GM18507 (cell line): ENCODE measurements at places on chromosomes 7 and 10.

- no peak for DNase-seq
Observed at GRCh38 chr10:81872206-81872862, 2.7 kb upstream of the NRG3 start.

GRCh38 chr10:86295351-86295750 lies 71.2 kb downstream of the GRID1 start:
- no peak for DNase-seq

DNA sequence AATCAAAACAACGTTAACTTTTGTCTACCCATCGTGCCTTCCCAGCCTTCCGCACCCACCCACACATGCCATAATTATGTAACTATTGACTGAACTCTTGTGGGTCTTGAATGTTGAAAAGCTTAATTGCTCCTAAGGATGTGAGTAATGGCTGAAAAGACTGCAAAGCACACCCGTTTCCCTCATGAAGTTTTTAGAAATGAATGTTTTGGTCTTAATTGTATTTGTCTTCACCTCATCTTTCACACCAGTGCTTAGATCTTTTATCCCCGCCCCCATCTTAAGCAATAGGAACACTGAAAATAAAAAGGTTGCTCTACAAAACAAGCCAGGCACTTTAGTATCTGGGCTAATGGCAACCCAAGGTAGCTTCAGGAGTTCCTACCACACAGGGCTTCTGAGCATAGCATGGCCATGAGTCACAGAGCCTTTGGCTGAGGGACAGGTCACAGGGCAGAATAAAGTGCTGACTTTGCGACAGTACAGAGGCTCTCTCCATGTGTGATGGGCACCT lies 690.5 kb downstream of the PARD3 start:
- DNase-seq: no peak

GRCh38 chr7:103658055-103659005 lies 212.3 kb upstream of the SLC26A5 start:
- DNase-seq: no peak

GRCh38 chr10:99042051-99042771 lies 193.4 kb downstream of the HPSE2 start:
- DNase-seq: no peak

GRCh38 chr10:80498078-80498832 lies 39.4 kb upstream of the SH2D4B start:
- DNase-seq: no peak

- no peak for DNase-seq
Observed at GRCh38 chr10:132551808-132552130, 14.2 kb downstream of the INPP5A start.

GRCh38 chr10:101624526-101625102 lies 36.5 kb downstream of the DPCD start:
- DNase-seq: no peak

GRCh38 chr10:112203328-112204076 lies 19.9 kb upstream of the GPAM start:
- DNase-seq: no peak

GRCh38 chr7:48742079-48742798 lies 182.1 kb upstream of the CDC14C start:
- no peak for DNase-seq

- DNase-seq: no peak
Observed at GRCh38 chr10:22222236-22223190, 4.7 kb upstream of the EBLN1 start.

- DNase-seq: no peak
Observed at GRCh38 chr7:110521357-110521911, 569.5 kb upstream of the LRRN3 start.

- DNase-seq: no peak
Observed at GRCh38 chr10:132096223-132096622, 30.5 kb downstream of the JAKMIP3 start.

DNA sequence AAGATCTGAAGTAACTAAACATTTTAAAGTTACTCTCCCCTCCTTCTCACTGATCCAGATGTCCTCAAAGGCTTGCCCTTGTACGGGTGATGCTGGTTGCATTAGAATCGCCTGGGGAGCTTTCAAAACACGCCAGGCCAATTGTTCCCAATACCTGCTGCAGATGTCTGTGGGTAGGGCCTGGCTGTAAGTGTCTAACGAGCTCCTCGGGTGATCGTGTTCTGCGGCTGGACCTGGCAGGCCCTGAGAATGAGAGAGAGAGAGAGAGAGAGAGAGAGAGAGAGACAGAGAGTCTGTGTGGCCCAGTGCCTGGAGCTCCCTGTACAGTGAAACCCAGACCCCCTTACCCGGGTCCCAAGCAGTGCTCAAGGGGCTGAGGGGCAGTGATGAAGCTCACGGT lies 8.4 kb downstream of the COL13A1 start:
- DNase-seq: no peak

- peak; percentile 85 for DNase-seq
Observed at GRCh38 chr10:3935141-3935540, 150.1 kb upstream of the KLF6 start.

DNA sequence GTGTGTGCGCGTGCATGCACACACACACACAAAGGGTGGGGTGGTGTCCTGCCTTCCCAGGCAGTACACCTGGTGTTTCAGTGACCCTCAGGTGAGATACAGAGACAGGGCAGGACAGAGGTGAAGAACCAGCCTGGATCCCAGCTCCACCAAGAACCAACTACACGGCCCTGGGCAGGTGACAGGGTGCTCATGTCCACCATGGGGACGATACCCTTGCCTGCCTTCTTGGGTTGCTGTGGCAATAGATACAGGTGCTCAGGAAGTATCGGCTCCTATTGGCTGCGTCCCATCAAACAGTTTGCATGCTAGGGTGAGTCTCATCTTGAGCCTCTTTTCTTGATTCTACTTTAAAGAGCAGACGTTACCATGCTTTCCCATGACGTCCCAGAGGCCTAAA lies 33.7 kb upstream of the CXCL12 start:
- DNase-seq: no peak

- no peak for DNase-seq
Observed at GRCh38 chr7:11343818-11344413, 370.2 kb downstream of the PHF14 start.

GRCh38 chr7:45687721-45688120 lies 113.6 kb downstream of the ADCY1 start:
- DNase-seq: no peak

DNA sequence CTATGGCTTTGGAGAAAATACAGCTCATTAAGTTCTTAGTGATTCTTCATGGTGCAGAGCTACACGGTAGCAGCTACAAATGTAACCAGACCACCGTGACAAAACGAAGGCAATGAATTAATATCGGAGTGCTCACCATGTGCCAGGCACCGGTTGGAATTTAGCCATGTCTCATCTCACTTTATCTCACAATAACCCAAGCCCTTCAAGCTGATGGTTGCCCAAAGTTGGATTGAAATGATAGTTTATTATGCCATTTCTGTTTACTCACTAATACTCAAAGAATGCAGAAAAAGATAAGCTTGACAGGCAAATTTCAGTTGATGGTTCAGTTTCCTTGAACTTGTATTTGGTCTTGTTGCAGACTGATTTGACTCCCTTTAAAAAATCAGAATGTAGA lies 312.6 kb downstream of the SKIDA1 start:
- DNase-seq: no peak

DNA sequence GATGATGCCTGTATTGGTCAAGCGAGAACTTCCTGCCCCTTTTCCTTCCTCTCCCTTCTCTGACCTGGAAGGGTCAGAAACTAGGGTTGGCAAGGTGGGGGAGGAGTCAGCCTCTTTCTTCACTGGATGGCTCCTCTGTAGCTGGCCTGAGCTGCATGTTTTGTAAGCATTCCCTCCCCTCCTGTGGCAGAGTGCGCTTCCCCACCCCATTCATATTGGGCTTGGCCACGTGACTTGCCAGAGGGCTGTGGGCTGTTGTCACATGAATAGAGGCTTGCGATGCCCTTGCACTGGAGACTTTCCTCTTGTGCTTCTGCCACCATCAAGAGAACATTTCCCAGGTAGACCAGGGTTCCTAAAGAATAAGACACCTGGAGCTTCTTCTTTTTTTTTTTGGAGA lies 111.3 kb upstream of the PODXL start:
- no peak for DNase-seq

DNA sequence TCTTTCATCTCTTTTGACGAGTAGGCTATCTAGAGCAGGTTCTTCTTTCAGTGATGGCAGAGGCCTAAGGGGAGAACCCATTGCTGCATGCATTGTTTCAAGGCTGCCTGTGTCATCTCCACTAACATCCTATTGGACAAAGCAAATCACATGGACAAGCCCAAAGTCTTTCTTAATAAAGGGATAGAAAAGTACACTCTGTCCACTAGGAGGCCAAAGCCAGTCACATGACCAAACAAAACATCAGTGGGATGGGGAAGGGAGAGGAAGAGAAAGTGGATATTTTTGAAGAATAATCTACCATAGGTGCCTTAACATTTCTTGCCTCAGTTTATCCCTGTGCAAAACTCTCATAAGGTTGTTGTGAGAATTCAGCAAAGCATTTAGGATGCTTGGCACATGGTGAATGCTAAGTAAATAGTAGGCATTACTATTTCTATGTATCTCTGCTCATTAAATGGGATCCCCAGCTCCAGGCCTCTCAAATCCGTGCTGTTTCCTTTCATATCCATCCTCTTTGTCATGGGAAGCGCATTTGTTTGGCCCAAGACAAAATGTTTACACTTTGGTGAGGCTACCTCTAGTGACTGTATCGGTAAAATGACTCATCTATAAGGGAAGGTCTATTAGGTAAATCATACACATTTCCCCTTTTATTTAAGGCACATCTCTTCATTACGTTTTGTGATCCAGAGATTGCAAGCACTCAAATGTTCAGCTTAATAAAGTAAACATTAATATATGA lies 16.7 kb upstream of the CADPS2 start:
- DNase-seq: no peak

GRCh38 chr7:96901822-96902445 lies 103.4 kb upstream of the DLX6 start:
- DNase-seq: no peak

DNA sequence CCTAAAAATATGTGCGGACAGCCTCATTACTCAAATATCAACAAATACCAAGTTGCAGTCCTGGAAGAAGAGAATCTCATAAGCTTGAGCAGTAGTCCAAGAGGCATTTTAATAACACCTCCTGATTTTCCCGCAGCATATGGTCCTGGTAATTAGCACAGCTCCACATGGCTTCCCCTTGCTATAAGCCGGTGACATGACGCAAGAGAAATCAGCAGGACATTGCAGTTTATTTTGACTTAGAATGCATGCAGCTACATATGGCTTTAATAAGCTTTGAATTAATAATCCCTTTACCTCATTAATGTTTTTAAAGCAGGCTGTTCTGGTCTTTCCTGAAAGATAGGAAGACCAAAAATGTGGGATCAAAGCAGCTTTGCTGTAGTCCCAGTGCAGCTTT lies 137.6 kb downstream of the RAMP3 start:
- DNase-seq: no peak

GRCh38 chr10:84530724-84531325 lies 202.4 kb downstream of the CCSER2 start:
- DNase-seq: no peak

- no peak for DNase-seq
Observed at GRCh38 chr7:104679085-104679484, 334.9 kb upstream of the KMT2E start.

- DNase-seq: no peak
Observed at GRCh38 chr10:68463365-68464093, 8.2 kb downstream of the DNA2 start.

GRCh38 chr10:34696423-34696822 lies 118.7 kb downstream of the PARD3 start:
- no peak for DNase-seq

DNA sequence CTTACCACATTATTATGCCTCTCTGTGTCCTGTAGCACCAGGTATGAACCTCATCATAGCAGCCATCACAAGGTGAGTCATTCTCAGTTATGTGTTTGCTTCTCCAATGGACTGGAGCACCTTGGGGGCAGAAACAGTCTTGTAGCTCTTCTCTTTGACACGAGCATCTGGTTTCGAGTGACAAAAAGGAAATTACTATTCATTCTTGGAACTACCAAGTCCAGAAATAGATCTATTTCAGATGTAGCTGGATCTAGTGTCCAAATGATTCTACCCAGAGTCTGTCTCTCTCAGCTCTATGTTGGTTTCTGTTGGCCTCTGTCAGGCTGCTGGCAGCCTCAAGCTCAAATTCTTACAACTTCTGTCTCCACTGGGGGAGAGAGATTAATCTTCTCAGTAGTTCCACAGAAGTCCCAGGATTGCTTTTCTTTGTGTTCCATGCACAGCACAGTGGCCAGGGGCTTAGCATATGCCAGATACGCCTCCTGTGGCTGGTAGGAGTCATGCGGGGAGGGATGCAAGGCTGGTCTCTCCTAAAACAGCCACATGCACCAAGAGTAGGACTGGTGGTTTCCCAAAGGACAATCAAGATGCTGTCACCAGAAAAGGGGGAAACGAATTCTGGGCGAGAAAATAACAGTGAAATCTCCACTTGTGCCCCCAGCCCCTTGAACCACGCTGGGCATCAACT lies 37.2 kb upstream of the PAPSS2 start:
- DNase-seq: no peak

DNA sequence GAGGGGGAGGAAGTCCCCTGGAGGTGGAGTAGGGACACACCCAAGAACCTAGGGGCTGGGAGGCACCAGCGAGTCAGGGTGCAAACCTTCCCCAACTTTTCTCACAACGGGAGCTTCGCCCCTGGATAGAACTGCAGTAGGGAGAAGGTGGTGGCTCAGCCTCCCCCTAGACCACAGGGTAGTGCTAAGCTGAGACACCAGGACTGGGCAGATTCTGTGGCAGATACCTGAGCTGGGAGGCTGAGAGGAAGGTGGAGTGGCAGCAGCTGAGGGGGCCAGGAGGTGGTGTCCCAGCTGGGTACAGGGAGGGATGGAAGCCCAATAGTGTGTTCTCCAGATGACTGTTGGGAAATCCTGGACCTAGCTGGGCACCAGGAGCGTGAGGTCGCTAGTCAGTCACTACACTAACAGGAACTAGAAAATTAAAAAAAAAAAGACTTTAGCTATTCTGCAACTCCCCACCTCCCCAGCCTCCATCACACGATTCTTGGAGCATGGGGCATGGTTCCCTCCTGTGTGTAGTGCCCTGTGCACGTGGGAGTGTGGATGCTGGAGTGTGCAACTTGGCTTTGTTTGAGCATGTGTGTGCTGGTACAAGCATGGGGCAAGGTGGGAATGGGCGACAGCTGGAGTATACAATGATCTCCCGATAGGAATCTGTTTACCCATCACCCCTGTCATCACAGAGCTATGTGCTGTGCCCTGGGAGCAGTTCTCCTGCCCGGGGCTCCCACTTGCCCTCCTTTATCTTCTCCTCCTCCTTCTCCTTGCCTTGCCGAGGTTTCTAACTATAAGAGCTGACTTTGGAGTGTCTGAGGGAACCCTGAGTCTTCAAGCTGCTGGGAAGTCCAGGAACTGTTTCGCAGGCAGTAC lies 8.8 kb upstream of the TRPV6 start:
- no peak for DNase-seq

GRCh38 chr10:104120512-104120902 lies 1.5 kb upstream of the SFR1 start:
- DNase-seq: no peak

- DNase-seq: no peak
Observed at GRCh38 chr10:84202349-84202748, 8.0 kb downstream of the CDHR1 start.

GRCh38 chr10:47031211-47031900 lies 120.1 kb downstream of the PTPN20 start:
- DNase-seq: no peak
